NCI-H774 (cell line): ENCODE measurements at places on chromosomes 1 and 21.

GRCh38 chr1:230957580-230957989 is 21.1 kb downstream of the TTC13 start:
- DNase-seq = no peak

DNA sequence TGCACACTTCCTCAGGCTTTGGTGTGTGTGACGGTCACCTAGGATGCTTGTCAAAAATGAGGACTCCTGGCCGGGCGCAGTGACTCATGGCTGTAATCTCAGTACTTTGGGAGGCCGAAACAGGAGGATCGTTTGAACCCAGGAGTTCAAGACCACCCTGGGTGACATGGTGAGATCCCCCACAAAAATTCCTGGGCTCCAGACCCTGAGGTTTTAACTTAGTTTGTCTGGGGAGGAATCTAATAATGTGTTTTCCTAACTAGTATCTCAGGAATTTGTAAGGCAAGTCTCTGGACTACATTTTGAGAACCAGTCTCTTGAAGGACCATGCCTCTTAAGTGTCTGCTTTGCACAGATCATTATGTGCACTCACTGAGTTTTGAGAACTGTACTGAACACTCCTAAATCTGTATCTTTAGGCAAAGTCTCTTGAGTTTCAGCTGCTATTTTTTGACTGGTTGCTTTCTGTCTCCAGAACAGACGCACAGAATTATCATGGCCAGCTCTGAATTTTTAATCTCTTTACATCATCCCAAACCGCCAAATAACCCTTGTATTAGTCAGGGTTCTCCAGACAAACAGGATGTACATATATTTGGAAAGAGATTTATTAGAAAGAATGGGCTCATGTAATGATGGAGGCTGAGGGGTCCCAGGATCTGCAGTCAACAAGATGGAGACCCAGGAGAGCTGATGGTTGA is 45.5 kb upstream of the VANGL1 start:
- DNase-seq = no peak

GRCh38 chr1:29259802-29260441 is 23.6 kb downstream of the PTPRU start:
- no peak for DNase-seq

- no peak for DNase-seq
These were observed 20.8 kb upstream of the RLF start for GRCh38 chr1:40140211-40140973.

DNA sequence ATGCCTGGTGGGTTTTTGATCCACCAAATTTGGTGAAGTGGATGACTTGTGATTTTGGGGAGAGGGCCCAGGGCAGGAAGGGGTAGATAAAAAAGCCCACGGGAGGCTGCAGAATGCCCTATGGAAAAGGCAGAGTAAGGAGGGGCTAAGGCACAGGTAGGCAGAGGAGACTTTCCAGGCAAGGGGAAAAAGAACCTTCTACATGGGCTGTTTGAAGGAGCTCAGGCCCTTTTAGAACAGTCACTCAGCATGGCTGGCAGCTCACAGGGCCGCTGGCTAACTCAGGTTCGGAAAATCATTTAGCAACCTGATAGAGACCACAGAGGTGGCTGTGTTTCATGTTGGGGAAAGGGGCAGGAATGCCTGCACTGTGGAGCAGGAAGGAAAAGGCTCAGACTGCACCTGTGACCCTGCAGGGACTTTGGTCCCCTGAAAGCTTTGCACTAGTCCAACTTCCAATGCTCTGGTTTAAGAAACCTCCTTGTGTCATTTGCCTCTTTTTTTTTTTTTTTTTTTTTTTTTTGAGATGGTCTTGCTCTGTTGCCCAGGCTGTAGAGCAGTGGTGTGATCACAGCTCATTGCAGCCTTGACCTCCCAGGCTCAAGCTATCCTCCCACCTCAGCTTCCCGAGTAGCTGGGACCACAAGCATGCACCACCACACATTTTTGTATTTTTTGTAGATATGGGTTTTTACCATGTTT is 58.5 kb upstream of the ENAH start:
- no peak for DNase-seq

DNA sequence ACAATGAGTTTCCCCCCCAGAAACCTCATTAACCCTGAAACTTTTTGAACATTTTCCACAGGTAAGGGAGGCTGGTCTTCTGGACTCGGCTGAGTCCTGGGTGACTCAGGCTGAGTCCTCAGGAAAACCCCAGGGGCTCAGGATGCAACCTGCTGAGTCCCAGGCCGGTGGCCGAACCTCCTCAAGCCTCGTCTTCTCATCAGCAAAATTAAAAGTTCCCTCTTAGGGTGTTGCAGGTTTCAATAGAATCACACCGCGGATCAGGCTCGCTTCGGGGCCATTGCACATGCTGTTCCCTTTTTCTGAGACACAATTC is 35.0 kb upstream of the GRHL3 start:
- no peak for DNase-seq

DNA sequence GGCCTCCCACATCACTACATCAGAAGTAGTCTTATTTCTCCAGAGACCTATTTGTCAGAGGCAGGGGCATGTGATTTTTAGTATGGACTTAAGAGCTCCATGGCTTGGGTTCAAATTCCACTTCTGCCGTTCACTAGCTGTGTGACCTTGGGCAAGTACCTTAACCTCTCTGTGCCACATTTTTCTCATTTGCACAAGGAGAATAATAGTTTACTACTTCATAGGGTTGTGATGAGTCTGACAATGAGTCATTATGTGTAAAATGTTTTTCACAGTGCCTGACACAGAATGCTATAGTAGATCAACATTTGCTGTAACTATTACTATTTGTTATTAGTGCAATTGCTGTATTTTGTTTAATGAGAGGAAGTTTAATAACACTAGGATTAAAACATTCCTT is 200.6 kb downstream of the PRDM2 start:
- no peak for DNase-seq

GRCh38 chr1:218938259-218938658 is 235.4 kb upstream of the LYPLAL1 start:
- DNase-seq = no peak

DNA sequence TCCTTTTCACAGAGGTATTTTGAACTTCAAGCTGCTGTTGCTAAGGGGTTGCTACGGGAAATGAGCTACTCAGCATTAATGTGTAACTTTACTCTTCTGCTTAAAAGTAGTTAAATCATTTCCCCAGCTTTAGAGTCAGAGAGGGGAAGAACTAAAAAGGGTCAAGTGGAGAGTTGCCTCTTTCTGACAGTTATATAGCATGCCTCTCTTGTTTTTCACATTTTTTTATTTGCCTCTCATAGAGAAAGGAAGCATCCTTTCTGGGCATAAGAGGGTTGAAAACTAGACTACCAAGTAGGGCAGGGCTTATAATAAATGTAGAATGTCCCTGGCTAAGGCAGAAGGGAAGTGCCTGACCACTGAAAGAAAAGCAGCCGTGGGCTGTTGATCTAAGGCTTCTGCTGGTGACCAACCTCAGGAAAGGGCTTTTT is 10.1 kb upstream of the ELAVL4 start:
- DNase-seq = no peak

- DNase-seq = peak; percentile 53
These were observed 11.4 kb upstream of the RGS16 start for GRCh38 chr1:182615468-182616129.

DNA sequence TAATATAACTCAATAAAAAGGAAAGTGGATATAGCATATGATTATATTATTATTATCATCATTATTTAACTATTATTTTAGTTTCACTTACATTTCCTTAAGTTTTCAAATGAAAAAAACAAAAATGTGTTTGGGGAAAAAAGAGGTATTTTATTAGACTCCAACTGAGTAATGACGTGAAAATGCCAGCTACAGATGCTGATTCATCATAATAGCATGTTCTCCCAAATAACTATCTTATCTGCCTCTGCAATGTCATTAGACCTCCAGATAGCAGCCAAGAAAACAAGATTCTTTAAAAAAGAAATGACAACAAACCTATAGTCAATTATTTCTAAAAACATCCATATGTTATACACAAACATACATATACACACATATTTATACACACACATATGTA is 1071.9 kb upstream of the TMPRSS15 start:
- DNase-seq = no peak
